ENCODE measurements at places on chromosomes 5 and 9.

GRCh38 chr9:115046824-115047223 lies 71.1 kb downstream of the TNC start:
- no peak for DNase-seq

DNA sequence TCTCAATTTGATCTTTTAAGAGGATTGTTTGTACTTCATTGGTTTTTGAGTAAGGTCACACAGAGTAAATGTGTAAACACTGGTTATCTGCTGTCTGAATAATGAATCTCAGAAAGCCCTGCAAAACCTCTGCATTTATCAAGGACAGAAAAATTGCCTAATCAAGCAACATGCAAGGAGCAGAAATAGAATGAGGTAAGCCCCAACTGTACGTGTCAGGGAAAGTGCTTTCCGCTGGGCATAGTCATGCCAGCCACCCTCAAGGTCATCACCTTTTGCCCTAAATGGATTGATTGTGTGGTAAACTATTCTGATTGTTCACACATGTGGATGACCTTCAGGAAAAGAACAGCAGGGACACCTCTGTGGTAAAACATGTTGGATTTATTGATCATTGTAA lies 376.9 kb upstream of the KCNN2 start:
- DNase-seq: no peak

GRCh38 chr9:100417815-100418214 lies 9.1 kb upstream of the MSANTD3 start:
- no peak for DNase-seq

GRCh38 chr9:132181796-132182313 lies 20.0 kb downstream of the NTNG2 start:
- no peak for DNase-seq

GRCh38 chr5:34491251-34491620 lies 164.9 kb upstream of the RAI14 start:
- DNase-seq: no peak

GRCh38 chr9:93397661-93398373 lies 53.7 kb upstream of the FAM120A start:
- DNase-seq: no peak

- DNase-seq: no peak
These were observed 408.9 kb upstream of the MPDZ start for GRCh38 chr9:13688223-13688989.
